ENCODE measurements at places on chromosomes 16 and 17.

- no peak for DNase-seq
These were observed 2.5 kb upstream of the ABCC12 start for GRCh38 chr16:48158296-48158695.

DNA sequence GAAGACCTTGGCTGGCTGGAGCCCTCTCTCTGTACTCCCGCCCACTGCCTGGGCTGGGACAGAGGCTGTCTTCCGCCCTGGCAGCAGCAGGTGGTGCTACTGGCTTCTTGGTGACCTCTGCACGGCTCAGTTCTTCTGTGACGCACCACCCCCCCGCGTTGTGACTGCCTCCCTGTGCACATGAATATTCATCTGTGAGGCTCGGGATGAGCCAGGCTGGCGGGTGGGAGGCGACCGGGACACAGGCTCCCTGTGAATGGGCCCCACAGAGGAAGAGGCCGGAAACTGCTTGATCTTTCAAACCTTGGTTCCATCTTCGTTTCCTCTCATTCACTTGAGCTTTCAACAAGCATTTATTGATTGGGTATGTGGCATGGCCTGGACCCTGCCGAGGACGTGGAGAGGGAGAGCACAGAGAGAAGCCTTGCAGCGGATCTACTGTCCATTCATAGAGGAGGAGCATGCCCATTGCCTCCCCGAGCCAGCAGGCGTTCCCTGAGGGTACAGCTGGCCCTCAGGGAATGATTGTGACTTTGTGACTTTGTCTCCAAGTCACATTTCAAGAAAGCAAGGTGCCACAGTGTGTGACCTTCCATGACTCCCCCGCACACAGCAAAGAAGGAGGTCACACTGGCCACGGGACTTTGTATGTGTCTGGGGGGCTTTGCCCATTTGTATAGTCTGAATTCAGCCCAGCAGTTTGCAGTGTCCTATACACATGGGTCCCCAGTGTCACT lies 45.0 kb downstream of the B9D1 start:
- DNase-seq: no peak

DNA sequence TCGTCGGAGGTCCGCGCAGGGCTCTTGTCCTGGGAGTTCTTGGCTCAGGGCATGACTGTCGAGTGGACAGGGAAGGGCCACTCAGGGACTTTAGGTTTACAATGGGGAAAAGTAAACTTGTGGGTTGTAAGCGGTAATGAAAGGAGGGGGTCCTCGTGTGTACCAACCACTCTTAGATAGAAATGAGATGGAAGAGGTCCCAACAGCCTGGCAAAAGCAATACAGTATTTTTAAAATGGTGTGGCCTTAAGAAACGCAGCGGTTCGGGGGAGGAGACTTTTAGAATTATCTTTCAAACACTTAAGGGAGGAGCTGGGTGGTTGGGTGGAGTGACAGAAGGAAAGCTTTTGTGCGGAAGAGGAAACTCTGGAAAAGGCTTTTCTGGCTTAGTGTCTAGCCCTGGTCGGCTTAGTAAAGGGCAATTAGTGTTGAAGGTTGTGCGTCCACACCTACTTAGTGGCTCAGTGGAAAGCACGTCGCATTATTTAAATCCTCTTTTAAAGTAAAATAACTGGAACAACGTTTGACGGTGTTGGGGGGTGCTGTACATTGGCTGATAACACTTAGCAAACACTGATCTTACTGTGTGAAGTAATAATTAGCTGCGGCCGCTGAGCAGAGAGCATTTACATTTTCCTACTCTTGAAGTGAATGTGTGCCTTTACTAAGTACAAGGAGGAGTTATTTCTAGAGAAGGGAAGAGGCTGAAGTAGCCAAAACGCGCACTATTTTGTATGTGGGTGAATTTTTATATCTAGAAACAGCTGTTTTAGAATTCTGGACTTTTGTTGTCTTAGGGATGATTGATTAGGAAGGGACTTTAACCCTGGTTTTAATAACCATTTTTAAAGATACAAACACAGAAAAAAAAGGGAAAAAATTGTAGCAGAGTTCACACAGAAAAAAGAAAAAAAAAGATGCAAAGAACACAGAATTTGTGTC lies 1.0 kb downstream of the WSB1 start:
- peak; percentile 51 for DNase-seq

- DNase-seq: no peak
These were observed 17.2 kb downstream of the GINS3 start for GRCh38 chr16:58409316-58409973.

DNA sequence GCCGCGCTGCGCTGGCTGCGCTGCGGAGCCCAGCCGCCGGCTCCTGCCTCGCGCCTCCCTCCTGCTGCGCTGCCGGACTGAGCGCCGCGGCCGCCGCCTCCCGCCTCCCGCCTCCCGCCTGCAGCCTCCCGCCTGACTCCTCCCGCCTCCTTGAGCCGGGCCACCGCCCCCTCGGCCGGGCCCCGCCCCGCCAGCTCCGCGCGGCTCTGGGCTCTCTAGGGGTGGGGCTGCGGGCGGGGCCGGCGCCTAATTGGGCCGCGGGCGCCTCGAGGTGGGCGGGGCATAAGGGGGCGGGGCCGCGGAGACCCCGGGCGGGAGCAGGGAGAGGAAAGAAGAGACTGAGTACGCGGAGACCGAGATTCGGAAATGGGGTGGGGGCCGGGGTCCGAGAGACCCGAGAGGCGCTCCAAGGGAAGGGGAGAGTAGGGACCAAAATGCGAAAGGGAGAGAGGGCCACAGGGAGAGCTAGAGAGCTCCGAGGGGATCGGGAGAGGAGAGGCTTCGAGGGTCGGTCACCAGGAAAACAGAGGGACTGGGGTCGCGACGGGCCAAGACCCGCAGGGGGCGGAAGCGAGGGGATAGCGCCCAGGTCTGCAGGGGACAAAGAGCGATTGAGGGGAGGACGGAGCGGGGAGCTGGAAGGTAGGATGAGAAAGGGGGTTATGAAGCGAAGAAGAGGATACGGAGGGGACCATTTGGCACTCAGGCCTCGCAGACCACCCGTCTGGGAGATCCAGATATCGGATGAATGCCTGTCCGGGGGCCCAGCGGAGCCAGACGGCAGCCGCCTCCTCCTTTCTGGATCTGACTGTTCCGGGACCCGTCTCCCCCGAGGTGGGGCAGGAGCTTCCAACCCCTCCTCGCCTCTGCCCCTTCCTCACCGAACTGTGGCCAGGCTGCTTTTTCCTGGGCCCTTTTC lies at the start of gene C1QL1:
Gene C1QL1, minus strand, starts transcription at position 79 of the 919 bp plus-strand sequence. CDS start 255 bp downstream, outside the sequence.
- DNase-seq: peak; percentile 61

DNA sequence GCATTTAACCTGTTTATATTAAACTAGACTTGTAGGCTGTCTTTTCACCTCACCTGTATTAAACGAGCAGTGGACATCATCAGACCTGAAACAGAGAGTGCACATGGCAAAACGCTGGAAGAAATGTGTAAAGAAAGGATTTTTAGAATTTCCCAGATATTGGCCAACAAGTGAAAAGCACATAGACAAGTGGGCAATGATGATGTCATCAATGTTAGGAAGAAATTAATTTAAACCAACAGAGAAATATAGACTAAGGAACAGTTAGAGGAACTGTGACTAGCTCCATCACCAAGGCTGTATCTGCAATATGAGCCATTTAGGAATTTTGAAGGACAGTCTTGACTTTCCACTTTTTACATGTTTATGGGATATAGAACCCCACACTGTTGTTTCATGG lies 67.1 kb upstream of the SLC12A3 start:
- DNase-seq: no peak

DNA sequence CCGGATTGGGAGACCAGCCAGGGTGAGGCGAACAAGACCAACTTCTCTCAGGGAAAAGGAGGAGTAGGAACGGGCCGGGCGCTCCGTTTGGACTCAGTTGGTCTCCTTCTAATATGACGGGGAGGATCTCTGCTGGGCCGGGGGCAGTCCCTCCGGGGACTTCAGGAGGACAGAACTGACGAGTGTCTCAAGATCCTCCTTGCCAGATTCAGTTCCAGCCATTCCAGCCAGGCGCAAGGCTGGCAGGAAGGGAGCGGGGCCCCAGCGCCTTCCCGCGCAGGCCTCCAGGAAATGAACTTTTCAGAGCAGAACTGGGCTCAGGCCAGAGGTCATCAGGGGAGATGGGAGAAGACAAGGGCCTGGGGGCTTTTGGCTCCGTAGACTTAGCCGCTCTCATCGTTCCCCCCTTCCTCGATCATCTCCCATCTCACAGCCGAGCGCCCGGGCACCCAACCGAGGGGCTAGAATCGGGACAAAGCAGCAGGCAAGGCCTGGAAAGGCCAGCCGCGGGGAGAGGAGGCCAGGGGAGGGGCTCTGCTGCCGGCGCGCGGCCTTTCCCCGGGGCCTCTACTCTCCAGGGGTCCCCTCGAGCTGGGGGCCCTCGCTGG lies 1.6 kb downstream of the ZNF423 start:
- DNase-seq: no peak

- DNase-seq: no peak
These were observed 14.4 kb upstream of the FAAP100 start for GRCh38 chr17:81566461-81567126.

DNA sequence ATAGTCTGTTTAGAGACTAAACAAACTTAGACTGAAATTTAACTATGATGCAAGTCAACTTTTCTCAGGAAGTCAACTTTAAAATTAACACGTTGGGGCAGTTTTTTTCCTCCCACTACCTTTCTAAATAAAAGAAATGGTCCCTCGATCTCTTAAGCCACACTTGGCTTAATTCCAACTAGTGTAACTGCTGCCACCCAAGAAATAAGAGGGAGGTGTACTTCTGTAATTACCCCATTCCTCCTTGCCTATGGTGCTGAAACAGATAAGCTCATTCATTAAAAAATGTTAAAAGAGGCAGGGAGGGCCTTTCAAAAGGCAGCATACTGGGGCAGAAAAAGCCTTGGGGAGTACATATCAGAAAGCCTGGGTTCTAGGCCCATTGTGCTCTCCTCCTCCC lies 59.8 kb downstream of the NCOR1 start:
- DNase-seq: no peak

DNA sequence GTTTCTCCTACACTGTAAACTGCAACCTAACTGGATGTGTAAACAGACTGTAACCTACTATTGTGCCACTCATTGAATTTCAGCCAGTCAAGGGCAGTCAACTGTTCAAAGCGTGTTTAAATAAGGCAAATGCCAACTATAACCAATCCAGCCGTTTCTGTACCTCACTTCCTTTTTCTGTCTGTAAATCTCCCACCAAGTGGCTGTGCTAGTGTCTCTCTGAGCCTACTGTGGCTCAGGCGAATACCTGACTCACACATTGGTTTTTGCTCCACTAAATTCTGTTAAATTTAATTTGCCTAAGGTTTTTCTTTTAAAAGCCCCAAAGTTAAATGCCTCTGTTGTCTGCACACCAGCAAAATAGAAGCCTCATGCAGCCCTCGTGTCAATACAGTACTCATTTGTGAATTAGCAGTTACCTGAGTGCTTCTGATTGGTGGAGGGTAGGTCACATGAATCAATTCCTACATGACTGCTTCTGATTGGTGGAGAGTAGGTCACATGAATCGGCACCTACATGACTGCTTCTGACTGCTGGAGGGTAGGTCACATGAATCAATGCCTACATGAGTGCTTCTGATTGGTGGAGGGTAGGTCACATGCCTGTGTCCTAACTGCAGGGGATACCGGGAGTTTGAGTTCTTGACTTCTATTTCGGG lies 31.1 kb upstream of the CCR7 start:
- DNase-seq: no peak

GRCh38 chr16:55832773-55833691 lies at the start of gene CES1:
Gene CES1 (minus strand): TSS chr16:55833096. CDS start chr16:55833055, 41 bp downstream.
- DNase-seq: no peak

DNA sequence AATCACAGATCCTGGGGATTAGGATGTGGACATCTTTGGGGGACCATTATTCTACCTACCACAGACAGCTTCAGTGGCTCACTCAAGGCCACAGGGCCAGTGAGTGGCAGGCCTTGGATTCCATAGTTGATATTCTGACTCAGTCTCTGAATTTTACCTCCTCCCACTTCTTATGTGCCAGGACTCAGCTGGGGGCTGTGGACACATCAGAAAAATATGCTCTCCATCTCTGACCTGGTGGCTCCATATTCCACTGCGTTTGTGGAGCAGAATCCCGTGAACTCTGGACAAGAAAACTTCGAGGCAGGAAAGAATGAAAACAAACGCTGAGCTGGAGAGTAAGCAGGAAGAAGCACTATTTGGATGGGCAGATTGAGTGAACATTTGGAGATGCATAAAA lies 301.8 kb upstream of the MAF start:
- DNase-seq: no peak

GRCh38 chr16:23957287-23957686 lies 121.5 kb downstream of the PRKCB start:
- no peak for DNase-seq

DNA sequence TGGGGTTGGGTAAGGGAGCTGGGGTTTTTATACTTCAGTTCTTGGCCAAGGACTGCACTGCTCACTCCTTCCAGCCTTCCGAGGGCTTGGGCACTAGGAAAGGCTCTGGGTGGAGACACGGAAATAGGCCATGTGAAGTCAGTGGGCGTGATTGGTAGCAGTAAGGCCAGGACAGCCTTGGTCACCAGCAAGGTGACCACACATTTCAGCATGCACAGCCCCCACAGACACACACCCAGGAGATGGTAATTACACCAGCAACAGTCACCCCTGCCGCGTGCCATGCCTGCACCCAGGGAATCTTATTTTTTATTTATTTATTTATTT lies 252.5 kb downstream of the SEC14L1 start:
- no peak for DNase-seq

DNA sequence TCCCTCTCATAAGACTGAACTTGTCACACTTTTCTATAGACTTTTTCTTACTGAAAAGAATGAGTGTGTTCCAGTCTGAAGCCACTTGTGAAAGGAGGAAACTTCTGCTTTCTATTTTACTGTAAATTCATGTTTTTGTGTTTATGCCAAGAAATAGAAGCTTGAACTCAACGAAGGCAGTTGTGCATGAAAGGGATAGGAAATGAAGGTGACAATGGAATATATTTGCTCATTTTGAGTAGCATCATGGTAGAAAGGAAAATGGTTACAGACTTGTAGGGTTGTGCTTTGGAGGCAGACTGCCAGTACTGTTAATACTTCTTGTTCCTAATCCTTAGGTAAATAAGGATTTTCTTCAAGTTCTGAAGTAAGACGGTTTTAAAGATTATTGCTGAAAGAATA lies 8.1 kb downstream of the CLTC start:
- DNase-seq: no peak

DNA sequence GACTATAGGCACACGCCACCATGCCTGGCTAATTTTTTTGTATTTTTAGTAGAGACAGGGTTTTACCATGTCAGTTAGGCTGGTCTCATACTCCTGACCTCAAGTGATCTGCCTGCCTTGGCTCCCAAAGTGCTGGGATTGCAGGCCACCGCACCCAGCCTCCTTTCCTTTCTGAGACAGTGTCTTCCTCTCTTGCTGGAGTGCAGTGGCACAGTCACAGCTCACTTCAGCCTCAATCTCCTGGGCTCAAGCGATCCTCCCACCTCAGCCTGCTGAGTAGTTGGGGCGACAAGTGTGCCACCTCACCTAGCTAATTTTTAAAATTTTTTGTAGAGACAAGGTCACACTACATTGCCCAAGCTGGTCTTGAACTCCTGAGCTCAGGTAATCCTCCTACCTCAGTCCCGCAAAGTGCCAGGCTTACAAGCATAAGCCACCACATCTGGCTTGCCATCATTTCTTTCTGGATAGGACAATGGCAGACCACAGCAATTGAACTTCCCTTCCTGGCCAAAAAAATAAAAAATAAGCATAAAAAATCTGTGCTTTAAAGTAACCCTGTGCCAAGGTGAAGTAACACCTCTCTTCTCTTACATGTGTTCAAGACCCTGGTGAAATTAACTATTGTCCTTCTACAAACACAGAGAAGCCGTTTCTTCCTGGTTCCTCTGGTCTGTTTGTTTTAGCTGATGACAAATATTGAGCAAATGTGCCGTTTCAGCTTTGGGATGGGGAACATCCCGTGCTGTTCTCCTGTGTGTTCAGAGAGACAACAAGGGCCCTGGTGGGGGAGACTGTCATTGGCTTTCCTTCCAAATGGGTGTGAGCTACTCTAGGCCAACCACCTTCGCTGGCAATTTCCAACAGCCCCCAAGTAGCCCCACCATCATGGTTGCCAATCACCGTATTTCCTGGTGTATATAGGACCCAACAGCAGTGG lies 60.2 kb downstream of the EMP2 start:
- no peak for DNase-seq

All from T-cell (primary cell).